ENCODE measurements at places on chromosomes 2 and 18.

DNA sequence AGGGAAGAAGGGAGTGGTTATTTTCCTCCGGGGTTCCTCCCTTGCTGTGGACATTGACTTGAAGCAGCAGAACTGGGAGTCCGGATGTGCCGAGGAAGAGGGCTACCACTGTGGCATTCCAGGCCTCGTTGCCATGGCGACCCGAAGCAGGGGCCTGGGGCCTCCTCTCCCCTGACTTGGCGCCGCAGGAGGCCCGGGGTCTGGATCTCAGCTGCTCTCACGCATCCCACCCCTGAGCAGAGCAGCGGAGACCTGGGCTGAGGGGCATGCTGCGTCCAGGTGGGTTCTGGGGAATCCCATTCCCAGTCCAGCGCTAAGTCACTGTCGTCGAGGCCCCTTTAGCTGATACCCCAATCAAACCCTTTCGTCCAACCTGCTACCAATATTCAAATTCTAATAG lies 100.2 kb downstream of the BCL11A start:
- DNase-seq: no peak

DNA sequence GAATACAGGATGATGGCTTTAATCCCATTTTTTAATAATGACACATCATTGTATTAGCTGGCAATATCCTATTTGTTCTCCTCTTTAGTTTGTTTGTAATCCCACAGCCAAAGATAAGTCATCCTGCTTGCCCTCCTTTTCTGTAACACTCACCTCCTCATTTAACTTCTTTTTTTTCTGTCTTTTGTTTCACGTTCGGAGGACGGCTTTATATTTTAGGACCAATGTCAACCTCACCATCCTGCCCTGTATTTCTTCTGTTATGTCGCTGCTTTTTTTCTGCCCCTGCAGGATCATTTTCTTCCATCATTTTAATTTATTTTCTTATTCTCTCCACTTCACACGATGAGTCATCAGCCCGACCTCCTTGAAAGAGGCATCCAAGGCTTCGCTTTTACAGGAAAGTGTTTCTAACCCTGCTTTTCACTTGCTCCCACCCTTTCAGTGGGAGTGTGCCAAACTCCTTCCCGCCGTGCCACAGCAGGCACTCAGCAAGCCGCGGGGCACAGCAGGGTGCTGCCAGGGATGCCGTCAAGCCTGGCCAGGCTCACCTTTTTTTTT lies 11.4 kb downstream of the RAB31 start:
- DNase-seq: no peak

GRCh38 chr2:227267410-227268115 lies 57.5 kb upstream of the MFF start:
- no peak for DNase-seq

DNA sequence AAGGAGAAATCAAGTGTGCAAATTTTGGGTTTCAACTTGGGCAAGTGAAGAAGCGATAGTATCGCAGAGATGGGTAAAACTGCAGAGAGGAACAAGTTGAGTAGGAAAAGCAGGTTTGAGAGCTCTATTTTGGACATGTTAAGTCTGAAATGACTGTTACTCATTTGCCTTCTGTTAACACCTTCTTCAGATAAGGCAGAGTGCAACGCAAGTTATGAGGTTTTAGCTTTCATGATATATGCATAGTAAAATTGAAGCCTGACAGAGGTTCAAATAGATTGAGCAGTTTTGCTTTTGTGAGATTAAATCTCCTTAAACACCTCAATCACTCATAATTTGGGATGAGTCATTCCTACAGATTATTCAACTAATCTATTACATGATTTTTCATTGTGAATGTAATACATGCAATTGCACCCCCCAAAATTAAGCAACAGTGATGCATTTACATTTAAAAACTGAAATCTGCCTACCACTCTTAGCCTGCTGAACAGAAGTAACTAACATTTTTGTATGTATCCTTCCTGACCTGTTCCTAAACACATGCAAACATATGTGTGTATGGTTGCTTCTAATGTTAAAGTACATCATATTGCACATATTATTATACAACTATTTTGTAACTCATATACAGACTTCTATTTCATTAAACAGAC lies 575.4 kb downstream of the ARHGAP15 start:
- no peak for DNase-seq

- DNase-seq: no peak
These were observed 97.8 kb upstream of the SP3 start for GRCh38 chr2:174062934-174063333.

DNA sequence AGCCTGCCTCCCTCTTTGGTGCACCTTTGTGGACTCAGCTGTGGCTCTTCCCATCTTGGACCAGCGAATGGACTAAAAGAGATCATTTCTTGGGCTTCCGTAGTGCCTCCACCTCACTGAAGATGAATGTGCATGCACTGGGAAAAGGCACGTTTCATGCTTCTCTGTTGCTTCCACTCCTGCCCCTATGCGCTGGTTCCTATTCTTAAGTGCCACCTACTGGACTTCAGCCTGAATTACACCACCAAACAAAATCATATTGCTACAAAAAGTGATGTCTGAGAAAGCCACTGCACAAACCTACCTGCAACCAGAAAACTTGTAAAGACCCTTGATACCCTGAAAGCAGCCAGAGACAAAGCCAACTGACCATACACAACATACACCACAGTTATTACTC lies 695.6 kb downstream of the TSN start:
- DNase-seq: no peak
